Activated T-cell treated with anti-CD3 and anti-CD28 coated beads, Interleukin-2, amount 50 U/mL, for 72 hours (primary cell): ENCODE measurements at places on chromosomes 11 and 22.

DNA sequence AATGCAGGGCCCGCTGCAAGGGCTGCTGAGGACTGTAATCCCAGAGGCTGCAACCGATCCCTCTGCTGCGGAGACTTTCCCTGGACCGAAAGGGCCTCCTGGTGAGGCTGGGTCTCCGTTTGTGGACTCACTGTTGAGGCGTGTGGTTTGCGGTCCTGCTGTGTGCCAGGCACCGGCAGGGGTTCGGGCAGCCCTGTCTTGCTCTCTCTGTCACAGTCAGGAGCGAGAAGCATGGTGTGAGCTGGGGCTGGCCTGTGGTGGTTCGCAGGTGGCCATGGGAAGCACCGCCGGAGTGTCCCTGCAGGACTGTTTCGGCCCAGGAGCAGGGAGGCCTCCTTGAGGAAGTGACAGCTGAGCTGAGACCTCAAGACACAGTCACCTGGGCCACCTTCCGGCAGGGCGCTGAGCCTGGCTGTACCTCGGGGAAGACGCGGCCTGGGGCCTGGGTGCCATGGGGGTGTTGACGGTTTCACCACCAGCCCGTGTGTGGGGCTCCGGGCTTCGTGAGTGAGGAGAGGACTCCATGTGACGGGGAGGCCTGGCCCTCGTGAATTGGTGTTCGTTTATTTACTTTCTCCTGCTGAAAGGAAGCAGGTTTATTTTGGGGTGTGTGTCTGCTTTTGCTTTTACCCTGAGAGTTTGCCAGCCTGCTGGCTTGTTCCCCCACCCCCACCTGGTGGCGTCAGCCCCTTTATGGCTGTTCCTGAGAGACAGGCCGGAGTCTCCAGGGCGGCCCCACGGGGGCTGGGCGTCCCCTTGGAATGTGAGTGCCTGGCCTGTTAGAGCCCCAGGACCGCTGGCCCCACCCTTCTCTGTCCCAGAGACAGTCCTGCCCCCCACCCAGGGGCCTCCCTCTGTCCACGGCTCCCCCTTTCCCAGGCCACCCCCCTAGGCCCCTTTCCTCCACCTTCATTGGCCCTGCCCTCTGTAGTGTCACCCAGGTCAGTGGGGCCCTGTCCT is 122.5 kb downstream of the KCNQ1OT1 start:
- DNase-seq = no peak

GRCh38 chr11:65127473-65128181 is 5.5 kb downstream of the MRPL49 start:
- no peak for DNase-seq

DNA sequence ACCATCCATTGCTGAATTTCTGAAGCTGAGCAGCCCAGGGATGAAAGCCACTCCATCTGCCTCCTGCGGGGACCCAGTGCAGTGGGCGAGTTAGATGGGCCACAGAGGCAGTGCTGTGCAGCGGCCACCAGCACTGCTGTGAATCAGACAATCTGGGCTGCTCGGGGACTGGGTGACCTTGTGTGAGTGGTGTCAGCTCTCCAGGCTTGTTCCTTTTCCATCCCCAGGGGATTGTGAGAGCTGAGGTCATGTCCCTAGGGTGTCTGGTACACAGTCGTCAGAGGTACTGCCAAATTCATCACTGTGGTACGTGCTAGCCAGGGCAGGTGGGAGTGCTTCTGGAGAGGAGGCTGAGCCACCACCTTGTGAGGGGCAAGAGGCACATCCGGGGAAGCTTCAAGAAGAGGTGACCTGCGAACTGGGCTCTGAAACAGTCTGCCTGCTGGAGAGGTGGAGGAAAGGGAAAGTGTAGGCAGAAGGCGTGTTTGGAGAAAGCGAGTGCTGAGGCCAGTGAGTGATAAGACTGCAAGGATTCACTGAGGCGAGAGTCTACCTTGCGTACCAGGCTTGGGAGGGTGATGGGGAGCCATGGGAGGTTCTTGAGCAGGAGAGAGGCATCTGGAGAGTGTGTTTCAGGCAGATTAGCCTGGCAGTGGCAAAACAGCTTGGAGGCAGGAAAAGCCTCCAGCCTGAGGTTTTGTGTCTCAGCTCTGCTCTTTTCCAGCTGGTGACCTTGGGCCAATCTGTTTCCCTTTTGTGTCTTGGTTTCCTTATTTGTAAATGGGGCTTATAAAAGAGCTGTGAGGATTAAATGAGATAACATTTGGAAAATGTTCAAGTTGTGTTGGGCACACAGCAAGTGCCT is 22.7 kb downstream of the CACNA1I start:
- DNase-seq = no peak

- DNase-seq = no peak
Observed at GRCh38 chr11:24556693-24557092, 59.8 kb downstream of the LUZP2 start.

DNA sequence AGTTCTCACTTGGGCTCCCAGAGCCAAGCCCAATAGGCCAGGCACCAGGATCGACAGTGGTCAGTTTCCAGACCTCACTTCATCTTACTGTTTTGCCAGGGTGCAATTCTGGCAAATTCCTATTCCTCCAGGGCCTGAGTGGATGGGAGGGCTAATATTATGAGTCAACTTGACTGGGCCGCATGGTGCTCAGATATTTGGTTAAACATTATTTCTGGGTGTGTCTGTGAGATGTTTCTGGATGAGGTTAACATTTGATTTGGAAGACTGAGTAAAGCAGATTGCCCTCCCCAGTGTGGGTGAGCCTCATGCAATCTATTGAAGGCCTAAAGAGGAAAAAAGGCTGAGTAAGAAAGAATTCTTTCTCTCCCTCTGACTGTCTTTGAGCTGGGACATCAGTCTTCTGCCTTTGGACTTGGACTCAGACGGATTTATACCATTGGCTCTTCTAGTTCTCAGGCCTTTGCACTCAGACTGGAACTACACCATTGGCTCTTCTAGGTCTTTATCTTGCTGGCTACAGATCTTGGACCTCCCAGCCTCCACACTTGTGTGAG is 132.9 kb upstream of the ZBED5 start:
- DNase-seq = no peak

- no peak for DNase-seq
Observed at GRCh38 chr11:69384251-69385143, 90.5 kb downstream of the MYEOV start.

DNA sequence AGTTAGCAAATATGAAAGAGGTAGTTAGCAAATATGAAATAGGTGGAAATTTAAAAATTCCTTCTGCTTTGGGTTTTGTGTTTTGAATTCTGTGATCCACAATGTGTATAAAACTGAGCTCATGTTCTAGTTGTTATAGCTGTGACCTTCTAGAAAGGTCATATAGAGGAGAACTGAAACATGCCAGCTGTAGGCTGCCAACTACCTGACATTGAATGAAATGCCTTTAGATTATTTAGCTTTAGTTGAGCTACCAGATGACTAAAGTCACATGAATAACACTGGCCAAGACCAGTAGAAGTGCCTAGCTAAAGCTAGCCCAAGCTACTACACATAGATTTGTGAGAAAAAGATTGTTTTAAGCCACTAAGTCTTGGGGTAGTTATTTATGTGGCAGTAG is 5.8 kb upstream of the TCN1 start:
- DNase-seq = no peak

DNA sequence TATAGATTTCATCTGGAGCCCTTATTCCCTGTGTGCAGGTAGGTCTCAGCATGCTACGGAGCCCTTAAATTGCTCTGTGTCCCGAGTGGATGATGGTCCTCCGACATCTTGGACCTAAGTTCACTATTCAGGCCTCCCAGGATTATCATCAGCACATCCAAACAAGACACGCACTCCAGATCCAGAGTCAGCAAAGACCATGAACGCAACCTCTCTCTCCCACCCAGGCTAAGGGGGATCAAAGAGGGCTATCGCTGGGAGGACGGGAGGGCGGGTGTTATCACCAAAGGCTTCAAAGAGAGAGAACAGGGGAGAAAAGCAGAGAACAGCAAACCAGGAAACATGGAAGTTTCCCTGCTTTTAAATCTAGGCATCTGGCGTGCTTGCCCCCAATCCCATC is 659.4 kb downstream of the TBC1D22A start:
- no peak for DNase-seq

DNA sequence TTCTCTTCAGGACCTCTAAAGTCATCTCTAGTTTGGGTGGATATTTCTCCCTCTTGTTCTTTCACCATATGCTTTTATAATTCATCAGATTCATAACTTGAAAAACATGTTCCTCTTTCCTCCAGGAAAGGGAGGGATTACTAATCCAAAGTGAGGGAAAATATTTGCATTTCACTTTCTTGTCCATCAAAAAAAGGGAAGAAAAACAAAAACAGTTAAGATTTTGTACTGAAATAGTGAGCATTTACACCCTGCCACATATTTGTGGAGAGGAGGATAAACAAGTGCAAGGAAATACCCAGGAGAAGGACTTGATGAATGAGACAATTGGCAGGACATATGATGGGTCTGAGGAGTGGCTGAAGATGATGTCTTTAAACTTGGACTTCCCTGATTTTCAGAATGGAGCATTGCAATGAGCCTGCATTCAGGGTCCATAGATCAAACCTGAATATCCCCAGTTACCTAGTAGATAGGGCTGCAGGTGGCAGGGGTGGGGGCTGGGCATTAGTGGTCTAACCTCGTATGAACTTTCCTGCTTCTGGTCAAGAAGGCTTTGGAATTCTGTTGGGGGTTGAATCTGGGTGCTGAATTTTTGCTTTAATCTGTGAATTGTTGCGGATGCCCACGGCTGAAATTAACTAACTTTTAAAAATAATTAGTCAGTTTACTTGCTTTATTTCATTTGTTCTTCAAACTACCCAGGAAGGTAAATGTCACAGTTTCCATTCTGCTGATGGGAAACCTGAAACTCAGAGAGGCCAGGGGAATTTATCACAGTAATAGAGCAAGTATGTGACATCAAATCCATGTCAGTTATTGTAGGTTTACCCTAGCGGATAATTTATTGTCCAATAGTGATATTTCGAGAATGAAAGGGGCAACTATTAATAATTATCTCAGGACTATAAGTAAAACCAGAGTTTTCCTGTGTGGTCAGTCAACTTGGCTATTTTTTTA is 36.9 kb upstream of the TMEM123 start:
- no peak for DNase-seq

GRCh38 chr11:12243486-12243885 is 133.1 kb downstream of the MICAL2 start:
- DNase-seq = no peak
